Right atrium auricular region (tissue), 2 donors: ENCODE measurements at places on chromosomes 6 and 20.
A peak's percentile ranks its signal among the peaks of the same experiment; 100 is the strongest.

- DNase-seq = no peak
These were observed 197.4 kb upstream of the PRSS16 start for GRCh38 chr6:27049863-27050781.

DNA sequence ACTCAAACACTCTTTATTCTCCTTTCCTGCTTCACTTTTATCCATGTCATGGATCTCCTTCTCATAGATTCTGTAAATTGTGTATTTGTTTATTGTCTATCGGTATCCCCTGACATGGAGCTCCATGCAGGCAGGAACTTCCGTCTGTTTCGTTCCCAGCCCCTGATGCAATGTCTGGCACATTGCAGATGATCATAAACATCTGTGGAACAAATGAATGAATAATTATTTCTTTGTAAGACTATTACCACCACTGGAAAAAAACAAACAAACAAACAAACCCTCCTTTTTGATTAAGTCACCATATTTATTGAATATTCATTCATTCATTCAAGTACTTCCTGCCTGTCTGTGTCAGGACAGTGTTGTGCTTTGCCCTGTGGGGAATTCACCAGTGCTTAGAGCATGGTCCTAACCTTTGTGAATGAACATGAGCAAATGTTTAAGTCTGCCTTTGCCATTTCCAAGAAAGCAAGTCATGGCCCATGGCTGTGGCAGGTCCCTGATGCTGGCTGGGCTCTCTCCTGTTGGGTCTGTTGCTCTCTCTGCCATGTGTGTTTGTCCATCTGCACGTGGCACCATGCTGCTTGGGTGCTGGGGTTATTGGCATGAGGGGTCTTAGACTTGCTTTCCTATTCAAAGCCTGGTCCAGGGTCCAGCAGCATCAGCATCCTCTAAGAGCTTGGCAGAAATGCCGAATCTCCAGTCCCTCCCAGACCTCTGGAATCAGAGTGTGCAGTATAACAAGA is 47.5 kb upstream of the NAA20 start:
- DNase-seq = no peak

DNA sequence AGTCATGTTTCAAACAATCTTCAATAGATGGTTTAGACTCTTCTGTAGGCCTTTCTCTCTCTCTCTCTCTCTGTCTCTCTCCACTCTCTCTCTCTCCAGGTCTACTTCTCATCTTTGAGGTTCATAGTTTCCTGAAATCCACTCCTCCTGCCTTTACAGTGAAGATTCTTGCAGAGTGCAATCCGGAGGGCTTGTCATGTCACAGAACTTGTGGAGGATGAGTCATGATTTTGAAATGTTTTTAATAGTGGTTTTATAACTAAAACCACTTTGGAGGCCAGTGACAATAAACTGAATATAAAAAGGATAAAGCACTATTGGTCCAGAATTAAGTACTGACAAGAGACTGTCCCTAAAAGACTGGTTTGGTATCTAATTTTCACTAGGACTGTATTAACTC is 156.3 kb downstream of the KIF6 start:
- no peak for DNase-seq

DNA sequence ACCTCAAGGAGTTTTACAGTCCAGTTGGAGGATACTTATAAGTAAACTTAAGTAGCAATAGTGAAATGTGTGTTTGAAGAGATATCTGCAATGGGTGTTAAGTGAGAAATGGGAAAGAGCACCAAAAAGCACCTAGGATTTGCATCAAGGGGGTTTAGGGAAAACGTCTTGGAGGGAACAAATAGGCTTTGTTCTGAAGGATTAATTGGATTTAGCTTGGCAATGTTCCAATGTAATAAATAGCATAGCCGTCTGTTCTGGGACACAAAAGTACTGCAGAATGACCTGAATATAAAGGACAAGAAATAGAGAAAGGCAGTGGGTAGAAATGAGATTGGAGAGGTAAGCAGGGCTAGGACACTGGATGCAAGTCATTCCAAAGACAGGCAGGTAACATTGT is 2.8 kb upstream of the MYO6 start:
- no peak for DNase-seq

DNA sequence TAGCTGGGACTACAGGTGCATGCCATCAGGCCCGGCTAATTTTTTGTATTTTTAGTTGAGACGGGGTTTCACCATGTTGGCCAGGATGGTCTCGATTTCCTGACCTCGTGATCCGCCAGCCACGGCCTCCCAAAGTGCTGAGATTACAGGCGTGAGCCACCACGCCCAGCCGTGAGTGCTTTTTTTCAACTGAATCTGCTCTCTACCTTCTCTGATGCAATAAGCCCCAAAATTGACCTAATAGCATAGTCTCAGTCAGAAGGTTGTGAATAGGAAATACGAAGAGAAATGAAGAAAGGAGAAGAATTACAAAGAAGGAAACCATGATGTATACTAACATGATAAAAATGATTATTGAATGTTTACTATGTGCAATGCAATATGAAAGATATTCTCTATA is 33.2 kb downstream of the BEND6 start:
- DNase-seq = no peak

- DNase-seq = no peak
These were observed 6.3 kb downstream of the DSTN start for GRCh38 chr20:17576215-17576614.

GRCh38 chr6:25652007-25652515 is at the start of gene SCGN:
TSS of gene SCGN (plus strand) at chr6:25652215. CDS start at chr6:25652404, 189 bp downstream.
- peak; percentile 63 for DNase-seq

DNA sequence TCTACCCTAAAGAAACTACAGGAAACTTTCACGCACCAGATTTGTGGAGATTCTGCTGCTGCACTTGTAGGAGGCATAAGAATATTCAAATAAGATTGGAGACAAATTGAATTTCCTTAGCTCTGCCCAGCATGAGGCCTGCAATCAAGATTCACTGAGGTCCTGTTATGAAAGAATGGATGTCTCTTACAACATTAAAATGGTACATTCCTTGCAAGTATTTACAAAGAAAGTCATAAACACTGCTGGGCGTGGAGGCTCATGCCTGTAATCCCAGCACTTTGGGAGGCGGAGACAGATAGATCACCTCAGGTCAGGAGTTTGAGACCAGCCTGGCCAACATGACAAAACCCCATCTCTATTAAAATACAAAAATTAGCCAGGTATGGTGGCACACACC is 74.0 kb upstream of the MAP3K4 start:
- DNase-seq = no peak

DNA sequence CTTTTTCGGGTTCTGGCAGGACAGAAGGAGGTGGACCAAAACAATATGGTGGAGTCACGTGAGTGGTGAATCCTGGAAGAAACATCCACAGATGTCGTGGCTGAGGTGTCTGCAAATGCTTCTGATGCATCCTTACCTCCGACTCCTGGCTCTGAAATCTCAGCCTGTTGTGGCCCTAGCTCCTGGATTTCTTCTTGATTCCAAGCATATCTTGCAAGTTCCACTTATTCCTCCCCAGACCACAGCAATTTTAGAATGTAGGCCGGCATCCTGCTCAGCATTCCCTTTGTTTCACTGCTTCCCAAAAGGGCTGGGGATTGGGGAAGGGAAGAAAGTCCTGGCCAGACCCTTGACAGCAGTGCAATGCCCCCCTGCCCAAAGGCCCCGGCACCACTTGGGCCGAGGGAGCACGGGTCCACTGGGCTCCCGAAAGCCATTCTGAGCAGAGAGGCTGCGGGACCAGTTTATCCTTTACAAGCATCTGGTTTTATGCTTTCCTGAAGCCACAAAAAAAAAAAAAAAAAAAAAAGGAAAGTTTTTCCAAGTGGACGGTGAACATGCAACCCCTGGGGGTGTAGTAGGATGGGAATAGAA is 200.9 kb upstream of the RNF24 start:
- no peak for DNase-seq

DNA sequence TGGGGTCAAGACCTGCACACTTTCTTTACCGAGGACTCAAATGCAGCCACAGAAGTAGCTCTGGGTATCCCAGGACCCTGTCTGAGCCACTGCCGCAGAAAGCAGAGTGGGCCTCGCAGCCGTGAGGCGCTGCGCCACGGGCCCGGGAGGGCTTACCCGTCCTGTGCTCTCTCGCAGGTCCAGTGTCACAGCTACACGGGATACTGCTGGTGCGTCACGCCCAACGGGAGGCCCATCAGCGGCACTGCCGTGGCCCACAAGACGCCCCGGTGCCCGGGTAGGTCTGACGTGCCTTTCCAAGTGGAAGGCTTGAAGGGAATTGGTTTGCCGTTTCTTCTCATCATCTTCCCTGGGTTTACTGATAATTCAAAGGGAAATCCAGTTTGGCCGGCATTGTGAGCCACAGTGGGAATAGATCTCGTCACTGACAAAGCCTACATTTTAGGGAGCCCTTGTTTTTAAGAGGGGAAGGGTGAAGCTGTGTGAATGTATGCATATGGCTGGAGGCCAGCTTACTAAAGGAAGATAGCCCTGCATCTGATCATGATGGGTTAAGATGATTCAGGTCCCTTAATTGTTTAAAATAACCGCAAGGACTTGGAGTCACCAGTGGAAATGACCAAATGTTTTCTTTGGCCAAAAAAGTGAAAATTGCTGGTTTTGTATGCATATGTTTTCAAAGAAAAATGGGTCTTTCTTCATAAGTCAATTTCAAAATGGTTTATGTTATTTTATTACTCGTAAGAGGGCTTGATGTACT is 86.6 kb downstream of the SMOC2 start:
- DNase-seq = no peak

DNA sequence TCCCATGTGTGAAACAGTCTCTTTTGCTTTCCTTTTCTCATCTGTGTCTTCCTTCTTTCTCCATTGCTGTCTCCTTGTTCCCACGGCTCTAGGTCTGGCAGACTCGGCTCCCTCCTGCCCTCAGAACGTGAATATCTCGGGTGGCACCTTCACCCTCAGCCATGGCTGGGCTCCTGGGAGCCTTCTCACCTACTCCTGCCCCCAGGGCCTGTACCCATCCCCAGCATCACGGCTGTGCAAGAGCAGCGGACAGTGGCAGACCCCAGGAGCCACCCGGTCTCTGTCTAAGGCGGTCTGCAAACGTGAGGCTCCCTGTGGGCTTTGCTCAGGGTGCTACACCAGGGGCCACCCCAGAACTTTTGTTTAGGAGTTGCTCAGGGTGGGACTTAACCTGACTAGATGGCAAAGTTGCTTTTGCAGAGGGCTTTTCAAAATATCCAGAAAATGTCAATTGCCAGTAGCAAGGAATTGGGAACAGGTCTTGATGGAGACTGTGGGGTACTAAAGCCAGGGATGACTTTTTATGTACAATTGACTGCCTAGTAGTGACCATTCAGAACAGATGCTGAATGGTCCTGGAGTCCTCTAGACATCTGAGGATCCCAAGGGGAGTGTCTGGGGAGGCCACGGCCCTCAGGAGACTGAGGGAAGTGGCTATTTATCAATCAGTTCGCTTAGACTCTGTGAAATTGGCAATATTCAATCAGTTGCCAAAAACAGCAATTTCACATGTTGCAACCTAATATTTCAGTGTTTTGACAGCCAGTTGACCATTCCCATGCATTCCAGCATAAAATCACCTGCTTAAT is 550 bp downstream of the C2 start:
- no peak for DNase-seq

GRCh38 chr6:83770910-83771309 is 62.0 kb upstream of the SNAP91 start:
- no peak for DNase-seq

DNA sequence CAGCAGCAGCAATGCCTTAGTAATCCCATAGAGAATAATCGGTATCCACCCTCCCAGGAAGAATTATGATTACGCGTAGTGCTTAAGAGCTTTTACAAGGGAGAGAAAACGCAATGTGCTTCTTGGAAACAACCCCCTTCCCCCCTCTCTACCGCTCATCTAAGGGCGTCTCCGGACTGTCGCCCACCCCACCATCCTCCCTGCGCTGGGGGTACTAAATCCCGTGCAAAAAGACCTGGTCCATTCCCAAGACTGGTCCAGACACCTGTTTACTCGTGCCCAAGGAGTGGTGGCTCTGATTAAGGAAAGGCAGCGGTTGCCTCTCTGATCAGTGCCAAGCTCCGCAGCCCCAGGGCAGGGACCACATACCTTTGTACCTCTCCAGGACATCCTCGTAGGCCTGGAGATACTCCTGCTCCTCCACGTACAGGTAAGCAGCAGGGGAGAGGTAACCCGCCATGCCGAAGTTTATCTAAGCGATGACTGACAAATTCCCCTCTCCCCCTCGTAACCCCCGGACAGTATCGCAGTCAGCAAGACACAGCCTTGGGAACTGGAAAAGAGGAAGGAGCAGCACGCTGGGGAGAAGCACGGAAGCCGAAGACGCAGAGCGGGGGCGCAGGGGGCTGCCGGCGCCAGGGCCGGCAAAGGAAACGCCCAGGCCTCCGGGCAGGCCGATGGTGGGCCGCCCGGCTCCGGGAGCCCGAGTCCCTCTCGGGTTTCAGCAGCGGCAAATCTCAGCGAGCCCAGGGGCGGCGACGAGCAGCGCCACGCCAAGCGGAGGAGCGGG is 112.0 kb upstream of the BEND6 start:
- DNase-seq = no peak

DNA sequence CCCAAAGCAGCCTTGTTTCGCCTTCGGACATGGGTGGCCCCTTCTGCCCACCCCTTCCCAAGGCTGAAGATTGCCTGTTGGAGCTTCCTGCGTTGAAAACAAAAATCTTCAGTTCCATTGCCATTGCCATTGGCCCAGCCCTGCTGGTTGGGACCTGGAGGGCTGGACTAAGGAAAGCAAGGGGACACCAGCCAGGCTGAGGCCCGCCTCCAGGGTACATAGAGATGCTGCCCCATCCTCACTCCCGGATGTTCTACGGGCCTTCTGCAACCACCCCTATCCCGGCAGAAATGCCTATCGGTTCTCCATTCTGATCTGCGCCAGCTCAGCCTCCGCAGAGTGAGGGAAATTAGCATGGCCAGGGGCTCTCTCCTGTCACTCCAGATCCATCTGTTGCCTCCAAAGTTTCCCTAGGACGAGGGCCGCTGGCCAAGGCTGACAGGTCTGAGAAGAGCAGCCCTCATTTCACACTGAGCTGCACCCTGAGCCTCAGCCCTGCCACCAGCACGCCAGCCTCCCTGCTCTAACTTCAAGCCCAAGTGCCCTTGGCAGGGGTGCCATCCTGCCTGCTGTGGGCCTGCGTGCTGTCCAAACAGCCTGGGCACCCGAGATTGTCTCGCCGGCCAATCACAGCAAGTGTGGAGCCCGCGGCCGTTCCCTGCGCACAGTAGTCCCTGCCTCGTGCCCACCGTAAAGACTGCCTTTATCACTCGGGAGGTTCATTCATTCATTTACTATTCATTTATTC is 13.4 kb upstream of the STX16 start:
- DNase-seq = no peak

DNA sequence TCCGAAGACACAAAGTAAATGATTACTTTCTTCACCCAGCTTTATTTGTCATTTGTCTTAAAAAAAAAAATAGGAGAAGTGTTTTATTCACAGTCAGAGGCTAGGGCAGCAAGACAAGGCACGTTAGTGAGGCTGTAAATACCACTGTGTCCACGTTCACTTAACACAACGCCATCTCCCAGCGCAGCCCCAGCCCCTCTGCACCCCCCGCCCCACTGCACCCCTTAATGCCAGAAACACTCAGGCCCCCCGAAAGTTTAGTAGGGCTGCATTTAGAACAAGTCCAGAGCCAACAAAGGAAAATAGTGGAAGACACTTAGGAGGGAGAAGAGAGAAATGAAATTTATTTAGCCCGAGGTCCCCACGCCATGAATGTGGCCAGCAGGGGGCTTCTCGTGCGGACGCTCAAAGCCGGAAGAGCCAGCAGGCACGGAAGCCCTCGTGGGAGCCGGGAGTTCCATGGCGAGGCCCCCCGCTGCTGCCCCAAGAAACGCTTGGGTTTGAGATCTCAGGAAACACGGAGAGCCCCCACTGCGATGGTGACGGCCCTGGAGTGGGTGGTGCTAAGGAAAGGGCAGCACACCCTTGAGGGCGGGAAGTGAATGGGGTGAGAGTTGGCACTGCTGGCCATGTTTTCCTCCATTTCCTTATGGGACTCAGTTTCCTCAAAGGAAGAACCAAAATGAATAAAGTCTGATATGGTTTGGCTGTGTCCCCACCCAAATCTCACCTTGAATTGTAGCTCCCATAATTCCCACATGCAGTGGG is 50.2 kb downstream of the IYD start:
- peak; percentile 76 for DNase-seq
